Stimulated activated CD4-positive, alpha-beta T cell treated with anti-CD3 and anti-CD28 coated beads, Interleukin-1b, Interleukin-23, amount 100 ng/mL, for 4 hours (primary cell): ENCODE measurements at places on chromosomes 2 and 18.

DNA sequence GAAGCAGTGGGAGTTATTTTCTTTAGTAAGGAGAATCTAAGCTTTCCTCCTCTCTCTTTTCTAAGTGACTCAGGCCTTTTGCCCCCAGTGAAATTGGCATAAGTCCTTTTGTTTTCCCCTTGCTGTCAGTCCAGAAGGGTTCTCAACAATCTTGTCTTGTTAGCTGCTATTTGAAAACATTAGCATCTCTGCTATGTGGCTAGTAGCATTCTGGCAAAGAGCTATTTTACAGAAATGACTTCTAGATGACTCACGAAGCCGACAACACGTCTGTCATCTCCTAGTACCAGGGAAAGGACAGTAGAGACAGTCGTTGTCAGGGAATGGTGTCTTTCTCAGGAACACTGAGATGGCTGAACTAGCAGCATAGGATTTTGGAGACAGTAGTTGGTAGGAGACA is 14.7 kb downstream of the SMARCAL1 start:
- DNase-seq, result no peak

DNA sequence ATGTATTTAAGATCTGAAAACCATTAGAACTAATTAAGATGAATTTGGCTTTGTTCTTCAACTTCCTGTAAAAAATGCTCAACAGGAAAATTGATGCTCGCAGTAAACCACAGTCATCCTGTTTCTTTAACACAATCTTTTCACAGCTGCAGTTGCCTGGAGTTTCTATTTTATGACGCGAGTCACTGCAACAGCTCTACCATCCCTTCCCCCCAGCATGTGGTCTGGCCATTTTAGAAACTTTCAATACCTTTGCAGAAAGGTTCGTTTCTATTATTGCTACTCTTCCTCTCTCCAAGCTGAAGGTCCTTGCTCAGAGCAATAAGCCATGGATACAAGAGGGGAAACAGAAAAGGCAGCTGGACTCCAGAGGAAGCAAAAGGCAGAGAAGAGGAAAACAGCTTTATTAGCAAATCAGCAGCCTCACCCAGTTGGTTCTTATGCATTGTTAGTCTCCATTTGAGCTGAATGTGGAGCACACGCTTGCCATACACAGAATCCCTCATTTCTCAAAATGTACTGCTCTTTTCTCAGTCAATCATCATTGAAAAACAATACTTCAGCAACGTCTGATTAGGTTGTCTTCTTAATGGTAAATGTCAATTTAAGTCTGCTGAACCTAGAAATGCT is 3.9 kb downstream of the WIPF1 start:
- DNase-seq, result peak; percentile 34

DNA sequence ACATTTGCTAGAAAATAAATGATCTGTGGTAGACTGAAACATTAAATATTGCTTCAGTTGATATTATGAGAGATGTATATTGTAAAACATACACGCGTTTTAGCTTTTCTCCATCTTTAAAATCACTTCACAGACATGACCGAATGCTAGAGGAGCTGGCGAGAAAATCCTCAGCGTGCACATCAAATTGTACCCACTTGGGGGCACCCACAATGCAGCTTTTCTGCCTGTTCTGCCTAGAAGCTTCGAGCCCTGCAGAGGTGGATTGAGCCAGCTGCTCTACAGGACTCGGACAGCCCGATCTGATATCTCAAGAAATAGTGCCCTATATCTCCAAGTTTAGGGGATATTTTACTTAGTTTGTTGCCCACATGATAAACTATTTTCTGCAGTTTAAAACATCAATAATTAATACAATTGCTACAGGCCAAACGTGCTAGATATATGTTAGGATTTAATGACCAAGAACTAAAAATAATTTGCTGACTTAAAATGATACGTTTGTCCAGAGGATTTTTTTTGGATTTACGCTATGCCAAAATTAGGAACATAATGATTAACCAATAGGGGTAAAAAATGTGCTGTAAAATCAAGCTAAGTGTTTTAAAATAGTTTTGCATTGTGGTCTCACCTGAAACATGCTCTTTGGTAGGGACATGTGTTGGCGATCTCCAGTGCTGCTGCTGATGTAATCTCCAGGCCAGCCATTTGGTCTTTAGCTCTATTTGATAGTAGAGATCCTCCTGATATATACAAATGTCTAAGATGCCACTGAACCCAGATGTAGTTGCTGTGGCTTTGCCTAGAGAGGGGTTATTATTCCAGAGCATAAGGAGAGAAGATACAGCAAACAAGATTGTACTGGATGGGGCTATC is 22.3 kb upstream of the ATP5MC3 start:
- peak; percentile 25 for DNase-seq

- no peak for DNase-seq
Measured at GRCh38 chr18:43904209-43904837, 627.0 kb upstream of the SYT4 start.

DNA sequence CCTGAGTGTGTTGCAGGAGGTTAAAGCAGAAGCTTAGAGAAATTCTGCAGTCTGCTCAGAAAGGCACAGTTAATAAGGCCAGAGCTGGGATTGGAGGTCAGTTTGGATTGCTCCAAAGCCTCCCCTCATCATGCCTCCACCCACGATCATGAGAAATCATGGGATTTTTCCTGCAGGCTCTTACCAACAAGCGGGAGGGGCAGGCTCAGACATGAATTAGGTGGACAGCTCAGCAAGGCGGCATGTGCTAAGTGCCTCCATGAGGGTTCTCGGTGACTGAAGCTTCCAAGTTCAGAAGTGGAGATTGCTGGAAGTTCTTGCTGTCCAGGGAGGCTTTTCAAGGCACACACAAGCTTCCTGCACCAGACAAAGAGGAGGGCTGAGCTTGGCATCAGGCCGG is 163.8 kb downstream of the SETBP1 start:
- DNase-seq, result no peak

DNA sequence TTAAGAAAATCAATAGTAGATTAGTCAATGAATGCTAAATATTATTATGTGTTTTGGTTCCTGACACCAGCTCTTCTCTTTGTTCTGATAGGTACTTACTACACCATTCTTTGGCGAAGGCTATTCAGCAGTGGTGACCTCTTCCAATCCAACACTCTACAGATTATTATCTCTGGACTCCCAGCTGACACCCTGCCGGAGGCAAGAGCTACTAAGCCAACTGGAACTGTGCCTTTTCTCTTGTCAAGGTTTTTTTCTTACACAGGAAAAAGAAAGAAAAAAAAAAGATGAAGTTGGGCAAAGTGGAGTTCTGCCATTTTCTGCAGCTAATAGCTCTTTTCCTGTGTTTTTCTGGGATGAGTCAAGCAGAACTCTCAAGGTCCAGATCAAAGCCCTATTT is 11.7 kb downstream of the CDH7 start:
- DNase-seq, result no peak

DNA sequence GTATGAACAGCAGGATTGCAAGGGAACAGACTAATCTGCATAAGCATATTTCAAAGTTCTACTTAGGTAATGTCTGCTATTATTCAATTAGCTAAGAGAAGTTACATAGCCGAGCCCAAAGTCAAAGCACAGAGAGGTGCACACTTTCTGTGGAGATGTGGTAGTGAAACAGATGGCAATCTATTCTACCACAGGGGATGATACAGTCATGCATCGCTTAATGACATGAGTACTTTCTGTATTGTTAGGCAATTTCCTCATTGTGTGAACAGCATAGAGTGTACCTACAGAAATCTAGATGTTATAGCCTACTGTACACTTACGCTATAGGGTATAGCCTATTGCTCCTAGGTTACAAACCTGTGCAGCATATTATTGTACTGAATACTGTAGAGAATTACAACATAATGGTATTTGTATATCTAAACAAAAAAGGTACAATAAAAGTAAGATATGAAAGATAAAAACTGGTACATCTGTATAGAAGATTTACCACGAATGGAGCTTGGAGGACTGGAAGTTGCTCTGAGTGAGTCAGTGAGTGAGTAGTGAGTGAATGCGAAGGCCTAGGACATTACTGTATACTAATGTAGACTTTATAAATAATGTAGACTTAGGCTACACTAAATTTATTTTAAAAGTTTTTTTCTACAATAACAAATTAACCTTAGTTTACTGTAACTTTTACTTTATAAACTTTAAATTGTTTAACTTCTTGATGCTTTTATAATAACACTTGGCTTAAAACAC is 197.6 kb downstream of the MBD5 start:
- DNase-seq, result no peak

DNA sequence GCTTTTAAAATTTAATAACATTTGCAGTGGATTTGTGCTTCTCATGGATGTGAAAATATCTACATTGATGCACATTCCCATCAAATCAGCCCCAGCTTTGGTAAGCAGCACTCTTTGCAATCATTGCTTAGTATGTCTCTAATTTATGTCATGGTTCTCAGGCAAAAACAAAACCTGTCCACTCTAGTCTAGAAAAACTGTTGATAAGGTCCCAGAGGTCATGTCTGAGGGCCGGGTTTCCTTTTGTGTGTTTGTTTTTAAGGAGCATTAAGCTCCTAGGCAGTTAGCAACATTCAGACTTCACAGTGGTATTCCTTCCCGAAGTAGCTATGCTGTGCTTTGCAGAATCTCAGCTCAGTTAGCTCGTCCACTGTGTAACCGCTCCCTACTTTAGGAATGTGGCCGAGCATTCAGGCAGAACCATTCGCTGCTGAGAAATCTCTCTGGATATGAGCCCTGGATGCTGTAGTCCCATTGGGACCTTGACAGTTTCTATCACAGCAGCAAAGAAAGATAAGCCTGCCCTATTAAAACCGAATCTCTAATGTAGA is 4.0 kb downstream of the DIPK1C start:
- no peak for DNase-seq

GRCh38 chr2:221235941-221236340 is 336.2 kb downstream of the EPHA4 start:
- DNase-seq, result no peak

DNA sequence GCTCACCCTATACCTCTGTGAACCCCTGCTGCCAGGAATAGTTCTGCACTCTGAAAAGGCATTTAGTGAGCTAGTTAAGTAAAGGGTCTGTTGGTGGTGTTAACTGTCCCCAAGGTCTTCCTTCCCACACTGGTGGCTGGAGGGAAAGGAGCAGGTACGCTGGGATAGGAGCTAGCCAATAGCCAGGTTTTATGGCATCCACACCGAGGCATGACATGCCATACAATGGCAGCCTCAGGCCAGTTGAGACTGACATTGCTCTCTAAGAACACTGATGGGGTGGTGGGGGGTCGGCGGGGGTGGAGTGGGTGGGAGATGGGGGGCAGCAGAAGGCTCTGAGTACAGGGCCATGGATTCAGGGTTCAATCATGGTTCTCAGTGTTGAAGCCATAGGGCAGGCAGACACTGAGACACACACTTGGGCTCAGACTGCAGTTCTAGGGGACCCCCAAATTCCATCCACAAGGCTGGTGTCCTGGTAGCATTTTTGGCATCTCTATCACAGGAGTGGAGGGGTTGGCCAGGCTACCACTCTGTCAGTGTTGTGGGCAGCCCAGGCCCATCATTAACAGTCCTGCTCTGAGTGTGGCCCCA is 136.0 kb downstream of the CTIF start:
- no peak for DNase-seq

DNA sequence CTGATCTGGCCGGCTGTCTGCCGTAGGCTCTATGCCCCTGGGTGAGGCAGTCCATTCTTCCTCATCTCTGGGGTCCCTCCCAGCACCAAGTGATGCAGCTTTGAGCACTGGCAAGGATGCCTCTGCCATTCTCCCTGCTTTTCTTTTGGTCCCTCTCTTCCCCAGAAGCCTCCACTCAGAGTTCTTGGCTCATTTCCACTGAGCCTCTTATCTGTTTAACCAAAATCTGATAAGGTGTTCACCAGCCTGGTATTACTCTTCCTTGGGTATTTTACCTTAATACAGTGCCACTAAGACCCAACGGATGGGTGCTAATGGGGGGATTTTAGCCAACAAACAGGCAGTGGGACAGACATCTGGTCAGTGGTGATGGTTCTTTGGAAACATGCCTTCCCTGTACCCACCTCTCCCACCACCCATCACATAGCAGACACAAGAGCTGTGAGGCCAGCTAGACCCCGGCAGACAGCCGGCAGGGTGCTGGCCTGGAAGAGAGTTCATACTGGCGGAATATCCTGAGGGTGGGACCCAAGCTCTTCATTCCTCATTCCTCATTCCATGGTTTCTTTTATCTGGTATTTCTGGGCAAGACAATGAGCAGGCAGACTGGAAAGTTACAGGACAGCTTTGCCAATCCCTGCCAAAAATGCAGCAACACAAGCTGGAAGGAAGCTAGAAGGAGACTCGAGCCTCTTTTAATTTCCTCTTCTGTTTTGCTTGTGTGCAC is 34.6 kb downstream of the ZBTB7C start:
- no peak for DNase-seq

DNA sequence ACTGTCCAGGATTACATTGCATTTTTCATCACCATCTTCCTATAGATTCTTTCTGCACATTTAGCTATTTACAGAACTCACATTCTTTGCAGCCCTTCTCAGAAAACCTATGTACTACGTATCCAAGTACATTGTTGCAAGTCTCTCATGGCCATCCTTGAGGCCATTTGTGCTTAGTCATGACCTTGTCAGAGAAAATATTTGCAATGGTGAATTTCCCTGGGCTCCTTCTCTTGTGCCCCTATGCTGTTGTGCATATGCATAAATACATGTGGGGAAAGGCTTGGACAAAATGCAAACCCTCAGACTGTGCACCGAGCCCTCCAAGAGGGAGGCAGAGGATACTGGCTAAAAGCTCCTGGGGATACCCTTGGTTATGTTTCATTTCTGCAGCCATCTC is 19.5 kb downstream of the IL36A start:
- DNase-seq, result no peak

GRCh38 chr2:4381773-4382172 is 678.4 kb downstream of the DCDC2C start:
- DNase-seq, result no peak

GRCh38 chr2:55152475-55153412 is 79.3 kb downstream of the CLHC1 start:
- DNase-seq, result no peak

DNA sequence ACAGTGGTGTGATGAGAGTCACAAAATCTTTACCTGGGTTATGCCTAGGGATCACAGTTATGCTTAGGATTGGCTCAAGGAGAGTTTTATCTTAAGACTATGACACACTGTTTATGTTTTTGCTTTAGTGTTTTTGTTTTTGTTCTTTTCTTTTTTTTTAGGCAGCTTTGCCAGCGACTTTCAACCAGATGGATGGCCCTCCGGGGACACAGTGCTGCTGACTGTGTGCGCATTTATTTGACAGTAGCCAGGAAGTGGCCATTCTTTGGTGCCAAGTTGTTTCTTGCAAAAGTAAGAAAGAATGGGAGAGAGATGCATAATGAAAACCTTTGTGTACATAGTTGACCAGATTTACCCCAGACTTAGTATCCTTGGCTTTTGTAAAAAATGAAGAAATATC is 15.1 kb upstream of the DYNC2LI1 start:
- no peak for DNase-seq

GRCh38 chr18:73670039-73670438 is 477.6 kb downstream of the FBXO15 start:
- DNase-seq, result no peak

GRCh38 chr18:49819823-49820671 is 6.7 kb upstream of the ACAA2 start:
- no peak for DNase-seq

GRCh38 chr2:29954316-29954715 is 32.9 kb upstream of the ALK start:
- no peak for DNase-seq
